ENCODE measurements at places on chromosomes 1 and 21.
A peak's percentile ranks its signal among the peaks of the same experiment; 100 is the strongest.

- no peak for DNase-seq
These were observed 173.0 kb downstream of the NFIA start for GRCh38 chr1:61255358-61255703.

- DNase-seq = no peak
These were observed 62.3 kb downstream of the ST6GALNAC3 start for GRCh38 chr1:76136894-76137293.

- no peak for DNase-seq
These were observed 437.0 kb downstream of the SIPA1L2 start for GRCh38 chr1:232192781-232193450.

- DNase-seq = no peak
These were observed 128.7 kb downstream of the RPS6KC1 start for GRCh38 chr1:213179784-213180183.

DNA sequence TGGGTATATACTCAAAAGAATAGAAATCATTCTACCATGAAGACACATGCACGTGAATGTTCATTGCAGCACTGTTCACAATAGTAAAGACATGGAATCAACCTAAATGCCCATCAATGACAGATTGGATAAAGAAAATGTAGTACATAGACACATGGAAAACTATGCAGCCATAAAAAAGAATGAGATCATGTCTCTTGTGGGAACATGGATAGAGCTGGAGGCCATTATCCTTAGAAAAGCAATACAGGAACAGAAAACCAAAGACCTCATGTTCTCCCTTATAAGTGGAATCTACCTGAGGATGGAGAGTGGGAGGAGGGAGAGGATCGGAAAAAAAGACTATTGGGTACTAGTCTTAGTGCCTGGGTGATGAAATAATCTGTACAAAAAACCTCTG lies 143.9 kb downstream of the RHOU start:
- DNase-seq = no peak

GRCh38 chr1:153509729-153510354 lies 25.9 kb downstream of the S100A6 start:
- peak; percentile 72 for DNase-seq

DNA sequence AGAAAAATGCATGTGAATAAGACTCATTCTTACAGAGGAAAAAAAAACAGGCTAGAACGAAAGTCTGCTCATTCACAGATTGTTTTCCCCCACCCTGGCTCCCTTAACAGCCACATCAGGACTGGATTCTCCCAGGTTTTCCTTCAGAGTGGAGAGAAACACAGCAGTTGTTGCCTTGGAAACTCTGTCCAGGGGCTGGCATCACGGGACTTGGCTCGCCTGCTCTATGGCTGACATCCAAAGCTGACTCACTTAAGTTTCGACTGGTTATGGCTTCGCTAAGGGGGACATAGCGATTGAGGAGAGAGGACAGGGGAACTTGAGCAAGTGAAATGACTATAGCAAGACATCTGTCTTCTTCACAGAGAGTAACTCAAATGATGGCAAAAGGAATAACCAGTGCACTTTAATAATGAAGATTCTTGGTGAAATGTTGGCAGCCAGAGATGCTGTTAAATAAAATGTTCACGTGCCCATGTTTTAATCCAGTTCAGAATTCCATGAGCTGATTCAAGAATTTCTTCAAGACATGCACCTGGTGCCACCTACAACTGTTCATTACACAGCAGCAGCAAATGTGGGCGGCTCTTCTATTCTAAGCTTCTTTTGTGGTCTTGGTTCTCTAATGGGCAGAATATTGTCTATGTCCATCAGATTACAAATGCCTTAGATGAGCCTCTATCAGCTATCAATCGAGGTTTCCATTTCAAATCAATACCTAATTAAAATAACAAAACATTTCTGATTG lies 21.8 kb downstream of the MIS18A start:
- DNase-seq = no peak

DNA sequence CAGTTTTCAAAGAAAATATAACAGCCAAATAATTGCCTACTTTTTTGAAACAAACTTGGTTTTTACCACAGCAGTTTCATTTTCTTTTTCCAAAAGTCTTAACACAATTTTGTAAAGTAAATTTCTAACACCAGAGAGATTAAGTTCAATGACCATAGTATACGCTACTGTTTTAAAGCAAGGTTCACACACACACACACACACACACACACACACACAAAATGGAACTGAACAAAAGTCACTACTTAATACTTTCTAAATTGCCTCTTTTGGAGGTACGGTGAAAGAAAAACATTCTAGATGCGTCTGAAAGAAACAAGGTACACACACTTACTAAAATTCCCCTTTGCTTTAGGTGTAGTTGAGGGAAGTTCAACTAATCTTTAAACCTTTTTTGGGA lies 30.1 kb downstream of the C21orf91 start:
- peak; percentile 51 for DNase-seq

DNA sequence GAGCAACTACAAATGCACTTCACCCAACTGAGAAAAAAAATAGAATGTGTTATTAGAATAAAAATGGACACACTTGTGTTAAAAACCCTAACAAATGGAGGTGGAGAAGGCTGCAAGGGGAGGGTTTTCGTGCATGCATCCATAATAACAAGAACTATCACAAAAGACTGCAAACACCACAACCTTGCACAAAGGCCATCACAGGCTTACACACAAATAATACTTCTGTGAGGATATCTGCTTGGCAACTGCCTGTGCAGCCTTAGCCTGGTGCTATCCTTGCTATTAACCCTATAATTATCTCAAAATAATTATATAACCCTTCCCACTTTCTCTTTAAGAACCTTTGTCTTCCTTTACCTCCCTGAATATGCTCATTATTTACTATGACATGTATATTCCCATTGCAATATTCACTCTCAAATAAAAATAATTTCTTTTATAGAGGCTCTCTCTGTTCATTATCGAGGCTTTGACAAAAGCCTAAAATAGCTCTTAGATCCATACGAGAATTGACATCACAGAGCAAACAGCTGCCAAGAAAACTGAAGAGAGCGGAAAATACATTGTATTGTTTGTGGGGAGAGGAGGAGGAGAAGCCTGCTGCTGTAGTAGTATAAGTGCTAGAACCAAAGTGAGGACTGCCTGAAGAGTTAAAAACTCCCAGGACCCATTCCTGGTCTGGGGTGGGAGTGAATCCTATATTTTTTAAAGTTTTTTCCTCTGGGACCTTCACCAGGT lies 1768.7 kb downstream of the BRINP3 start:
- no peak for DNase-seq

DNA sequence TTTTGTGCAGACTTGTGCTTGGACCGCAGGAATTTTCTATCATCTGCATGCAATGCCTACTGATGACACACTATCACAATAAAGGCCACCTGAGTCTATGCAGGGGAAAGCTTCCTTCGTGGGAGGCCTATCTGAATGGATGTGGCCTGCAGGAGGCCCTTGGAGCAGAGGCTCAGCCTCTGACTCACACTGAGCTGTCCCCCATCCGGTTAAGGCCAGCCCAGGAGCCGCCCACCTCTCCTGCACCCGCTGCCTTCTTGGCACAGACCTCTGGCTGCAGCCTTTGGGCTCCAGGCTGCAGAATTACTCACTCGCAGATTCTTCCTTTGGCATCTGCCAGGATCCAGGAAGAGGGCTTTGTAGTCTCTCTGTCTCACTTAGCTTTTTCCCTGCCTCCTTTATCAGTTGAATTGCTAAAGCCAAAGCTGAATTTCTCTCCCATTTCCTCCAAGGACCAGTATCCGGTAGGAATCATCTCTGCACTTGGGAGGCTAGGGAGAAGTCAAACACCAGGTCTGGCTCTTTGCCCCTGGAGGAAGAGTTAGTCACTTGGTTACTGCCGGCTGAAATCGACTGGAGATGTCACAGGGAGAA lies 65.1 kb upstream of the JUN start:
- DNase-seq = no peak
